ENCODE measurements at places on chromosomes 3 and 15.
A peak's percentile ranks its signal among the peaks of the same experiment; 100 is the strongest.

DNA sequence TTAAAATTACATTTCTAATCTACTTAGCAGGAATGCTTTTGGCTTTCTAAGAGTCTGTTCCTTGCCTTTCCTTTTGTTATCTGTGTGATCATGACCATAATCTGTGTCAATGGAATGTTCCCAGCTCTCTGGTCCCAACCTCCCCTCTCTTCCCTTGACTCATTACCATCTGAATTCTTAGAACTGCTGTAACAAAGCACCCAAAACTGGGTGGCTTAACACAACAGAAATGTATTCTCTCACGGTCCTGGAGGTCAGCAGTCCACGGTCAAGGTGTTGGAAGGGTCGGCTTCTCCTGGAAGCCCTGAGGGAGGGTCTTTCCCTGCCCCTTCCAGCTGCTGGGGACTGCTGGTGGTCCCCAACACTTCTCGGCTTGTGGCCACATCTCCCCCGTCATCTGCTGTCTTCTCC is 81.1 kb downstream of the LRRK1 start:
- DNase-seq, result no peak

- DNase-seq, result no peak
These were observed 1.9 kb downstream of the P2RY12 start for GRCh38 chr3:151382671-151383070.

DNA sequence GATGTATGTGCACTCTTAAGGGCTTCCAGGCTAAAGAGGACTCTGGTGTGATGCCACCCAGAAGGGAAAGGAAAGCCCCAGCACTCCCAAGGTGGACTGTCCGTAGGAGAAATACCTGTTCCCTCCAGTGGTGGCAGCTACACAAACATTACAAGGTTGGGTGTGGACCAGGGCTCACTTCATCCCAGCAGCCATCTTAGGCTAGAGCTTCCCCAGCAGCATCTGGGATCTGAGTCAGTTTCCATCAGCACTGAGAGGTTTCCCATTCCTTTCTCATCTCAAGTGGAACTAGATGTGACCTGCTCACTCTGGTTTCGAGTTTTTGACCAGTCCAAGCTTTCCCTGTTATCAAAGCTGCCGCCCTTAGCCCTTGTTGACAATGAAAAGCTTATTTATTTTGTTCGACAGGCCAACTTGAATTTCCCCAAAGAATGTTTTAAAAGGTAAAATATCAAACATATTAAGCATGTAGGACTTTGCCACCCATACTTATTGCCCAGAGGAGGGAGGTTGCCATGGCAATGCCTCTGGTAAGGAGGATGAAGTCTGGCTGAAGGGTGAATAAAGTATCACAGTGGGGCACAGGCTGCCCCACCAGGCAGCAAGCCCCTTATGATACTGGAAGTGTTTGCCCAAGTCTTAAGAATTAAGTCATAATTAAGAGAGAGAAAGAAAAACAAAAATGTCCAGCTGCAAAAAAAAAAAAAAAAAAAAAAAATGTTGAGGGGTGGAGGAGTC is 28.9 kb downstream of the CLDN18 start:
- no peak for DNase-seq

DNA sequence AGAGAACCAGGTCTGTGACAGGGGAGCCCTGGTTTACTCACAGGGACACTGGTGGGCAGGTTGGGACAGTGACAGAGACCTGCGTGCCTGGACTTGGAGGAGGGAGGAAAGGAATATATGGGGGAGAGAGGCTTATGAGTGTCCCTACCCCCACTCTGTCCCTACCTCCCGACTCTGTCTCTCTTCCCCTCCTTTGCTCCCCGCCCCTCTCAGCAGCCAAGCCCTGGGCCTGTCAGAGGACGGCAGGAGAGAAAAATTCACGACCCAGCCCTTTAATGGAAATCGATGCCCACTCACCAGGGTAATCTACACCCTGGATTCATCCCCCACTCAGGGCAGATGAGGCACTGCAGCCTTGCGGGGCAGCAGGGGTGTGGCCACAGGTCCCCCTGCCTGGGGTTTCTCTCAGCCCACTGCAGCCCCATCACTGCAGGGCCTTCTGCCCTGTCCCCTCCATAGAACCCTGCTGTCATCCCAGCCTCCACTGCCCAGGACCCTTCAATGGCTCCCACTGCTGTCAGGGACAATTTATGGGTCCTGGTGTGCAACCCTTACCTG is 135.9 kb upstream of the LINGO1 start:
- no peak for DNase-seq

DNA sequence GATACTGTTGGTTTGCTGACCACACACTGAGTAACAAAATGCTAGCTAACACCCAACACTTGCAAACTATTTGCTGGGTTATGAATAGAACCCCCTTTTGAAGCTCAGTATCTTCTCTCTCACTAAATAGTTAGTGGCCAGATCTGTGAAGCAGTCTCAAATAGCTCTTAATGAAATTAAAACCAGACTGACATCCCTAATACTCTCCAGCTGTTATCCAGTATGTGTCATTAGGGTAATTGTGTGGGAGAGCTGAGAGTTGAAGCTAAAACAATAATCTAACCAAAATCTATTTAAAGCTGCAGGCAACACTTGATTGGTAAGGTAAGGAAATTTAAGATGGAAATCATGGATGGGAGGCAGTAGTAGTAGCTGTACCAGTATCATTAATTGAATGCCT is 110.4 kb upstream of the RORA start:
- DNase-seq, result no peak

DNA sequence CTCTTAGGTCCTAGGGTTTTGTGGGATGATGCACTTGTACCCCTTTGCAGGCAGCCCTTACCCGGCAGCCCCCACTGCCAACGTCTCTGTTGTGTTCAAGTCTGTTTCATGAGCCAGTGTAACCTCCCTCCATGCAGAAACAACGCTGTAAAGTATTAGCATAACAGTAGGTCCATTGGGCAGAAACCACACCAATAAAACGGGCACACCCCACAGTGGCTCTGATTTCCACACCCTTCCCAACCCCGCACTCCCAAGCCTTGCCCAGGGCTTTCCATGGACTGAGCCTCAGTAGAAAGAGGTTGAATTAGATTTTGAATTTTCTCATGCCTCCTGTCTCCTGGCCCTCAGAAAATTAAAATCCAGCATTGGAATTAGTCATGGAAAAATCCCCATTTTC is 124.5 kb downstream of the CACNA1D start:
- DNase-seq, result no peak

DNA sequence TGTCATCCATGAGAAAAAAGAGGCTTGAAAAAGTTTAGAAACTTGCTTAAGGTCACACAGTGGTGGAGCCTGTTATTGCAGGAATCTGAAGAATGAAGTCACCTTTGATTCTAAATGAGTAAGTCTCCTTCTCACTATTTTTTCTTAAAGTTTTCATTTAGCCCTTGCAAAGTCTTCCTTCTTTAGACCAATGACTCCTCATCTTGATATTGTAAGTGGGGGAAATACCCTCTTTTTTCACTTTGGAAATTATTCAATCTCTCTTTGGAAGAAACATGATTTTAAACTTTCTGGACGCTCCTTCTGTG is 787 bp upstream of the SLMAP start:
- peak; percentile 22 for DNase-seq

Measured in germinal center (tissue), 1 donor.